ENCODE measurements at places on chromosomes 7 and 10.

DNA sequence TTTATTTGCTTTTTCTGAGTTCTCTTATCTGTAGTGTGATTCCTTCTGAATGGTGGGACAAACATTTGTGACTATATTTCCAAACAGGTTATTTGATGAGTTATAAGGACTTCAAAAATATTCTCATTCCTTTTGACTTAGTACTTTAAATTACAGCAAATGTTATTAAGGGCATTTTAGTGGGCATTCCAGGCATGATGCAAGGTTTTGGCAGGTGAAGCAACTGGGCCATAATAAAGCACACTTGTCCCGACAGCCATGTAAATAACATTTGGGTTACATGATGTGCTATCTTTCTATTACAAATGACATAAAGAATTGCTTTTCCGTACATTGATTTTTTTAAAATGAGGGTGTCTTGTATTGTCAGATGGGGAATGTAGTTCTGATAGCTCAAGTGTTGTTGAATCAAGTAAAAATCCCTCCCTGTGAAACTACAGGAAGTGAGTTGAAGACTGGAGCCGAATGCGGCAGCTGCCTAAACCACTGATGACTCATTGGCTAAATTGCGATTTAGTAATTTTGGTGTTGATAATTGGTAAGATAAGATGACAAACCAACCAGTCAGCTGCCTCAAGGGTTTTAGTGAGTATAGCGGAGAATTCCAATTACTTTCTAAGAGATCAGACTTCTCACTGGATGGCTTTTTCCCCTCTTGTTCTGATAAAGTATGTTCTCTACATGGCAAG lies 231.3 kb upstream of the NPY start:
- no peak for DNase-seq

DNA sequence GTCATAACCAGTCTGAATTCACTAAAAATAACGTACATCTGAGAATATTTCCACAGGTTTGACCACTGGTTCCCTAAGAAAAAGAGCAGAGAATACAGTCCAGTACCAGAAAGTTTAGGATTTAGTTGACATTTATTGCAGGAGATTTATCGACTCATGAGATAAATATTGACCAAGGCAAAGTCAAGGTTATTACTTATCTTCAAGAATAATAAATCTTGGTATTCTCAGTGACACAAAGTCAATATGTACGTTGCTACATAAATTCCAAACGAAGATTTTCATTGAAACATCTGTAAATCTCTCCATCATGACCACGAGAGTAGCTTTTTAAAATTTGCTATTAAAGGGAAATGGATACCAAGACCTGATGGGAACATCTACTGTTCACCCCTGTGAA lies 39.4 kb upstream of the GRB10 start:
- DNase-seq: no peak

DNA sequence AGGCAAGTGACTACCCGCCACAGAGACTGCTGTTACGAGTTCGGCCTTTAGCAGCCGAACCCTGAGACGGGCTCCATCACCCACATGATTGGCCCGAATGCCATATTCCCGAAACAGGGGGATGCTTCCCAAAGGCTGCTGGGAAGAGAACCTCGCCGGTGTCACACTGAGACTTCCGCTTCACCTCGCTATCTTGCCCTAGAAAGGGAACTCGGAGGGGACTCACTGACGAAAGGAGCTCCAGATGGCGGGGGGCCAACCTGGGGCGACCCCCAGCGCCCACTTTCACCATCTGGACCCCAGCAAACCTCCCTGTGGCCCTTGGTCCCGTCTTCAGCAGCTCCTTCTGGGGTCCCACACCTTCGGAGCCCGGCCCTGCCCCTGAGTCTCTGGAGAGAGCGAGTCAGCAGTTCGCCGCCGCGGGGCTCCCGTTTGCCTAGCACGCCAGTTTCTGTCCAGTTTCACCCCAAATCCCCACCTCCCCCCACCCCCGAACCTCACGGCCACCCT lies 529 bp downstream of the HPS1 start:
- no peak for DNase-seq

DNA sequence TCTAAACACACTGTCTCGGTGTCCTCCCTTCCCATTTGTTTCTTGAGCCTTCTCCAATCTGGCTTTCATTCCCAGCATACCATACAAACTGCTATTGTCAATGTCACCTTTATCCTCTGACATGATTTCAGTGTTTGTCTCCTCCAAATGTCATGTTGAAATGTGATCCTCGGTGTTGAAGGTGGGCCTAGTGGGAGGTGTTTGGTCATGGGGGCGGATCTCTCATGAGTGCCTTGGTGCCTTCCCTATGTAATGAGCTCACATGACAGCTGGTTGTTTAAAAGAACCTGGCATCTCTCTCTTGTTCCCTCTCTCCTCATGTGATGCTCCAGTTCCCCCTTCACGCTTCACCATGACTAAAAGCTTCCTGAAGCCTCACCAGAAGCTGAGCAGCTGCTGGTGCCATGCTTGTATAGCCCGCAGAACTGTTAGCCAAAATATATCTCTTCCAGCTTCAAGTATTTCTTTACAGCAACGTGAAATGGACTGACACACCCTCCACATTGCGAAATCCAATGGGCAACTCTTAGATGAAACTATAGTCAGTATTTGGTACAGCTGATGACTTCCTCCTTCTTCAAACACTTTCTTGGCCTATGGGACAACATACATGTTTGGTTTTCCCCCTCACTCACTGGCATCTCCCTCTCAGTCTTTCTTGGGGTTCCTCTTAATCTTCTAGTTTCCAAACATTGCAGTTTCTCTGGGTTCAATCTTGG lies 27.8 kb downstream of the RNLS start:
- no peak for DNase-seq

- no peak for DNase-seq
Measured at GRCh38 chr10:34647160-34647559, 167.9 kb downstream of the PARD3 start.

DNA sequence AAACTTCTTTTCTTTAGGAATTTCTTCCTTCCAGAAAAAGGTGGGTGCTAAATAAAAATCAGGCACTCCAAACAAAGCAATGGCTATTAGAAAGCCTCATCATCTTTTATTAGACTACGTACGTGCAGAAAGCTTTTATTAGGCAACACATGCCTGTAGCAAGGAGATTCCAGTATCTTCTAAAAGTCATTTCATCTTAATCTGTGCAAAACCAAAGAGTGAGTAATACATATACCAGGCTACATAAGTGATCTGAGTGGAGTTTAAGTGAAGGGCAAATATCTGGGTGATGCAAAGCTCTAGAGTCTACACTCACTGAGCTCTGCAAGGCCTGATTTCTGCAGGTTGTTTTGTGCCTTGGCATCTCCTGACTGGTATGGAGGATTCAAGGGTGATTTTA lies 231.7 kb downstream of the ELMO1 start:
- no peak for DNase-seq

GRCh38 chr10:7412237-7412927 lies 1.5 kb upstream of the SFMBT2 start:
- DNase-seq: peak; percentile 13

GRCh38 chr7:41239596-41239995 lies 463.3 kb downstream of the INHBA start:
- DNase-seq: no peak

- no peak for DNase-seq
Measured at GRCh38 chr7:93298671-93299070, 66.5 kb downstream of the VPS50 start.

- no peak for DNase-seq
Measured at GRCh38 chr7:74002474-74003017, 25.4 kb upstream of the ELN start.

- no peak for DNase-seq
Measured at GRCh38 chr10:122822973-122823690, 22.5 kb downstream of the CUZD1 start.

Data from activated naive CD4-positive, alpha-beta T cell (primary cell).